ENCODE measurements at places on chromosomes 5 and 9.
A peak's percentile ranks its signal among the peaks of the same experiment; 100 is the strongest.

DNA sequence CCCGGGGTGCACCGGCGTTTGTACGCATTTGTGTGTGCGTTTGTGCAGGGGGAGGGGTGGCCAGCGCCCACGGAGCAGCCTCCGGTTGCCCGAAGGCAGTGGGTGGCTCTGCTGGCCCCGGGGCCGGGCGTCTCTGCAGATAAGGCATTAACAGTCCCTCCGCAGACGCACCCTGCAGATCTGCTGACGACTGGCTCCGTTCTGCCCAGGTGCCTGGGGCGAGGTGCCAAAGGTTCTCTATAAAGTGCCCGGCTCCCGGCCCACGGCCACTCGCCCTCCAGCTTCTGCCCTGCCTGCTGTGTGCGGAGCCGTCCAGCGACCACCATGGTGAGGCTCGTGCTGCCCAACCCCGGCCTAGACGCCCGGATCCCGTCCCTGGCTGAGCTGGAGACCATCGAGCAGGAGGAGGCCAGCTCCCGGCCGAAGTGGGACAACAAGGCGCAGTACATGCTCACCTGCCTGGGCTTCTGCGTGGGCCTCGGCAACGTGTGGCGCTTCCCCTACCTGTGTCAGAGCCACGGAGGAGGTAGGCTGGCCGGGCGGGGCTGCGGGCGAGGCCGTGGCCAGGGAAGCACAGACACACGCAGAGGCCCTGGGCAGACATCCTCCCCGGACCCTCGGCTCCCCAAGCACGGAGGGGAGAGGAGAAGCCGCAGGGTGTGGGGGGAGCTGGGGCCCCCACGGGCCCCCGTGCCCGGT lies at the start of gene SLC6A19:
TSS of gene SLC6A19 (plus strand) at position 269 of the 699 bp plus-strand sequence. CDS start at position 325, 56 bp downstream.
- no peak for ATAC-seq

DNA sequence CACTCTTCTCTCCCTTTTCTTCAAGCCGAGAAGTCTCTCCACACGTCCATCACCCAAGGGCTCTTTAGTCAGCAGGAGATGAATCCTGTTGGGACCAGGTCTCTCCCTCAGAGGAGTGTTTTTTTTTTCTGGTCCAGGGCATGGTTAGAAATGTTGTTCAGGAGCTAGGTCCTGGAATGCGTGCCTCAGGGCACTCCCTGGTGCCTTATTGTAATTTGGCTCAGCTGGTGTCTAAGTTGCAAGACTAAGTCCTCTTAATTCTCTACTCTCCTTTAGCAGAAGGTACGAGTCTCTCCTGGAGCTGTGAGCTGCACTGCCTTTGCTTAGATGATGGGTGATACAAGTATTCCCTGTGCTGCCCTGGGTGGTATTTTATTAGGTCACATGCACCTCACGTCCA lies 111.9 kb downstream of the CNTLN start:
- ATAC-seq, result no peak

- no peak for ATAC-seq
These were observed 102.8 kb downstream of the ANKH start for GRCh38 chr5:14768508-14769365.

DNA sequence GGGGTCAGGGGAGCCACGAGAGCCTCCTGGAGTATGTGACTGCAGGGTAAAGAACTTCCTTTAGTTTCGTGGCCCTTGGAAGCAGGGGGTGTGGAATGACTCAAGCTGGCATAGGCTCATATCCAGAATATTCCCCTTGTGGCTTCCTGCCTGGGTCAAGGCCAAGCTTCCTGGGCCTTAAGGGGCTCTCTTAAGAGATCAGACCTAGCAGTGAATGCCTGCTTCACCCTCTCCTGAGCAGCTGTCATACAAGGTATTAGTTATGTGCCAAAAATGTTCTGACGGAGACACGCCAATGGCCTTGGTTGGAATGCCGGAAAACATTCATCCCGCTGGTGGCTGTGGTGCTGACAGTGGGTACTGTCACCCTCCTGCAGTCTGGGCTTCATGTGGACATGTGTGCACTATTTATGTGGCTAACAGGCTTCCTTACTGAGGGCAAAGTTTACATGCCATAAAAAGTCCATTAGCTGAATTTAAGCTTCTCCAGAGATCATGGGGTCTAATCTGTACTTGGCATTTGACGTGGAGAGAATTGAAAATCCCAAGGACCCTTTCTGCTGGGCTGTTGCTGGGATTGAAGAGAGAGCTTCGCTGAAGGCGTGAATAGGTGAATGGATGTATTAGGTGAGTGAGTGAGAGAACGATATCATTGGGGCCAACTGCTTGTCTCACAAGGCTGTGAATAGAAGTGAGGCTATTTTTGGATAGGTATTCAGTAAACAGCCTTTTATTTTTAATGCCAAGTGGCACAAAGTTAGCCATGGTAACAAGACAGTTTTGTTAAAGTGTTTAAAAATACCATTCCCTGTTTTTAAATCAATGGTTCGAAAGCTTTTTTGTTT lies 156.8 kb downstream of the MACROH2A1 start:
- ATAC-seq, result peak; percentile 3

DNA sequence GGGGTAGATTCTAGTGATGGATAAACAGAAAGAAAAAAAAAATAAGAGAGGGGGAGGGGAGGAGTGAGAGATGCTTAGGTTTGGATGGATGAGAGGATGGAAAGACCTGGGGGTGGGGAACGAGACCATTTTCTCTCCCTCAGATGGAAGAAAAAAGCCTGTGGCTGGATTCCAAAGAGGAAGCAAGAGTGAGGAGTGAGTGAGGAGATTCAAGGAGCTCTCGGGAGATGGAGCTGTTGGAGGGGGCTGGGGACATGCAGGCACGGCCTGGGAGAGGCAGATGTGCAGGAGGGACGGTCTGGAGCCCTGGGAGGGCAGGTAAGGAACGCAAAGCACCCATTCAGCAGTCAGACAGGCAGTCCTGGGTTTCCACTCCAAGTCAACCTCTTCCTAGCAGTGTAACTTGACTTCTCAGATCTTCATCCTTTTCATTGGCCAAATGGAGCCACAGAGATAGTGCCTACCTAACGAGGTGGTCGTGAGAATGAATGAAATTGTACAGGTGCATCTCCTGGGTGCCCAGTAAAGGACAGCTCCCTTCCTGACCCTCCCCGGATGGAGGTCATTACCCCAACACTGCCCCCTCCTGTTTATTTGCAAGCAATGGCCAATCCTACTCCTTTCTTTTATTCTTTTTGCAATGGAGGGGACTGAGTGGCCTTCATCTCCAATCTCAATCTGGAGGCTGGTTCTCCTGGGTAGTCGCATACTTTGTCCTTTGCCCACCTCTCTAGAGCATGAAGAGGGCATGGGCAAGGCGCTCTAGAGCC lies 52.2 kb downstream of the PCDH1 start:
- no peak for ATAC-seq

GRCh38 chr9:131747352-131747751 lies 7.5 kb upstream of the RAPGEF1 start:
- no peak for ATAC-seq

DNA sequence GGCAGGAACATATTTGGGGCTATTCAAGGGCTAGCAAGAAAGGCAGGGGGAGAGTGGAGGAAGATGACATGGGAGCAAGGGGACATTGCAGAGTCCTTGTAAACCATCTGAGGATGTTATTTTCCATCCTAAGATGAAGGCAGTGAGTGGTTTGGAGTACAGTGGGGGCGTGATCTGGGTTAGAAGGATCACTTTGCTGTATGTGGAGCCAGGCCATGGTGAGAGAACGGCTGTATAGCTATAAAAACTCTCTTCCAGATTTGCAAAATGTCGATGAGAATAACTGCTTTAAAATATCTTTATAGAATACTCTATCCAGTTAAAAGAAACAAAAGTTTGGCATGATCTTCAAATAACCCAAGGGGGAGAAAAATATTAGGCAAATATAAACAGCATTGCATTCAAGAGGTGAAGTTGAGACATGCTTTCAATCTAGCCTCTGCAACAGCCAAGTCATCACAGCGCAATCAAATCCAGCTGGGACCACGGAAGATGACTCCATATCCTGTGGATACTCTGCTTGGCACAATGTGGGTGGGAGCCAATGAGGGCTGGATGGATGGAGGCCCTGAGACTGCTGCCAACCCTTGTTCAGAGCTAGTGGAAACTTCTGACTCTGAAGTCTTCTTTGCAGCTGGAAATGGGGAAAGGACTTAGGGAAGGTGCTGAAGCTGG lies 111.5 kb upstream of the BASP1 start:
- no peak for ATAC-seq

DNA sequence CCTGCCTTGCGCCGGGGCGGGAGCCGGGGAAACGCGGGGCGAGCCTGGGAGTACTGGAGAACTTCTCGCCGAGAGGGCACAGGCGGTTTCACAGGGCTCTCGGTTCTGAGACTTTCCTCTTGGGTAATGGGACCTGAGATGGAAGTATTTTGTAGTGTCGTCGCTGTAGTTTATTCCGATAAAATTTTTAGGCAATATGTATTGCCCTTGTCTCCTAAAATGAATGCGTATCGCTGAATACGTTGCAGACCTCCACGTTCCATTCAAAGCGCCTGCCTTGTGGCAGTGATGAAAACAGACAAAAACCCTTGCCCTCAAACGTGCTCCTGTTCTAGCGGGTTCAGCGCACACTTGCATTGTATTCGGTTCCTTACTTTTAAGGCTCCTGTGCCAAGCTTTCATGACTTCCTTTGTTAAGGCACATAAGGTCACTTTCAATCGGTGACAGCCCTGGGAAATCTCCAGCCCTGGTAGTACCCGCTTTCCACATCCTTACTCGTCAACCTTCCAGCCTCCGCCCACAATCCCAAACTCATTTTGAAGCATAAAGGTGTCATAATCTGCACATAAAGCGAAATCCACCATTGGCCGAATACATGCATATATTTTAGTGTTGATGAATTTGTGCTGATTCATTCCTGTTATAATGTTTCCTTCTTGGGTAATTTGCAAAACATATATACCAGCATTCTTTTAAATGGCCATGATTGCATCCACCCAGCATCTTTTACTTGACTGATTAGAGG lies 694 bp downstream of the RMI1 start:
- ATAC-seq, result no peak

DNA sequence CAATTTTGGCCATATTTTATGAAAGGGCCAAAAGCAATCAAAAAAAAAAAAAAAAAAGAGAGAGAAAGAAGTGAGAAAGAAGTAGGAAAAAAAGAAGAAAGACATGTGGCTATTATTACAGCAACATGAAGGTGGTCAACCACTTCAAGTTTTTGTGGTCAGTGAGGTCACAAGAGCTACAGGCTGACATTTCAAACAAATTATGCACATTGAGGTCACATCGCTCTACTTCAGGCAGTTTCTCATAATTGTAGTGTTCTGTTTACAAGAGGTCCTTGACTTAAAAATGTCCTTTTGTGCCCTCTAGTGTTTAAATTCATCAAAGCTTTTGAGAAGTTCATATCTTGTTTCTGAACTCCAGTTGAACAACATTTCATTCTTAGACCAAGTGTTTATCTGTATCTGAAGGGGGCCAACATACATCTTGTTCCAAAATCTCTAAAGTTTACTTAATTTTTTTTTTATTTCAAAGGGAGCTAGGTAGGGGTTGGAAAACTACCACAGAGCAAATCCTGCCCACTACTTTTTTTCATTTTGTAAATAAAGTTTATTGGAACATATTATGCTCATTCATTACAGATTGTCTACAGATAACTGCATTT lies 513.1 kb downstream of the PDE4D start:
- ATAC-seq, result peak; percentile 36

DNA sequence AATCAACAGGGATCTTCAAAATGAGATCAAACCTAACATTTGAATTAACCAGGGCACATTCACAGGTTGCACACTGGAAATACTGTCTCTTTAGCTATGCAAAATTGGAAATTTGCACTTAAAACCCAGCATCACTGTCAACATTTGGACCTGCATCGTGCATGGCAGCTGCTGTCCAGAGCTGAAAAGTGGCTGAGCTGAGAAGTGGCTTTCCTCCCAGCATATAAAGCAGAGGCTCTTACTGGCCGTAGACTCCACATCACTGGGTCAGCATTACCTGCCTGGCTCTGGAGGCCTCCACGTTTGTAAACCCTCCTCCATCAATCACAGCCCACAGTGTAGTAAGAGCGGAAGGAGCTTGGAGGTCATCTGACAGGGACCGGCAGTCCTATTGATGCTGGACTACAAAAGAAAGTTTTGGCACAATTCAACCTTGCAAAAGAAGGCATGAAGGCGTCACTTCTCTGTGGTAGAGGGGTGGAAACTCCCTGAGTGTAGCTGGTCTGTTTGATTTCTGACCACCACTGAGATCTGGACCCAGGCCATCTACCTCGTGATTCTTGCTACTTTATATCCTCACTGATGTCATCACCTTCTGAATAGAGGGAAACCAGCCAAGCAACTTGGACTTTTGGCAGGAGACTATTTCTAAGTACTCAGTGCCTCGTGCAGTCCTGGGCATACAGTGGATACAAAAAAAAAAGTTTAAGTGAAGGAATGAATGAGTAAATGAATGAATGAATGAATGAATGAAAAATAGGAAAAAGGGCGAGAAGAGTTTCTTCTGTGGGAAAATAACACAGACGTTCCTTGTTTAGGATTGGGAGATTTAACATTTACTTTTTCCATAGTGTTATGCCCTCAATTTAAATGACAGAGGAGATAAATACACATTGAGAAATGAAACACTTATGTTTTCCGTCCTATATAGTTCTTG lies 14.8 kb downstream of the RASEF start:
- no peak for ATAC-seq

DNA sequence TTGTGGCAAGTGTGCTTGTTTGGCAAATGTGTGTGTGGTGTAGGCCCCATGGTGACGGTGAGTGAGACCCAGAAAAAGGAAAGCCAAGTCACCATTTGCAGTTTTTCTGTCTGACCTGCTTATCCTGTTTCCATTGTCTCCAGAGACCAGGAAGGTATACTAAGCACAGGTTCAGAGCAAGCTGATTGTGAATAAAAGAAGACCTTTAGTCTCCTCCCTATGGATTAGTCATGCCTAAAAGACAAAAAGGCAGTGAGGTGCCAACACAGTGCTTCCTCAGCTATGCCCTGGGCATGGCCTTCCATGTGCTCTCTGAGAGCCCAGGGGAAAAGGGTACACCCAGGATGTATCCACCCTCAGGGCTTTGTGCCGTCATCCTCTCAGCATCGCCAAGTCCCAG lies 49.2 kb upstream of the SHOC1 start:
- ATAC-seq, result no peak

- ATAC-seq, result peak; percentile 82
These were observed 60.6 kb upstream of the ZFR start for GRCh38 chr5:32504989-32505596.

- ATAC-seq, result no peak
These were observed 34.6 kb downstream of the SGCD start for GRCh38 chr5:156361436-156362109.

DNA sequence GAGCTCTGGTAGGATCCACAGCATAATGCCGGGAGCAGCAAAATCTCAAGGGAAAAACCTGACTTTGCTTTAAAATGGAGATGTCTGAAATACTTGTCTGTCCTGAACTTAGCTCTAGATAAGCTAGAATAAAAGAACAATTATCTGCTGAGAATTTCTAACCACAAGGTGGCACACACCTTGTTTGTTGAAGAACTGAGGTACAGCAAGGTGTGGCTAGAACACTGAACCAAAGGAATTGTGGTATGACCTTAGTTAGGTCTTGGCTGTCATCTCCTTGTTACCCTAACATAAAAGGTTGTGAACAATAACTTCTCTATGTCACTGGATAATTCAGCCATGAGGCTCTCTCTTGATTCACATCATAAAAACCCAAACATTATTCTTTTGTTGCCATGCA lies 72.3 kb upstream of the ANXA1 start:
- no peak for ATAC-seq

GRCh38 chr9:107815782-107816560 lies 326.4 kb upstream of the KLF4 start:
- ATAC-seq, result no peak

- ATAC-seq, result peak; percentile 39
These were observed 83.9 kb upstream of the GRAMD2B start for GRCh38 chr5:126339215-126339805.
